ENCODE measurements at places on chromosomes 6 and 20.
A peak's percentile ranks its signal among the peaks of the same experiment; 100 is the strongest.

- no peak for DNase-seq
These were observed 2.9 kb upstream of the ZBTB46 start for GRCh38 chr20:63833776-63834490.

- DNase-seq: no peak
These were observed 132.7 kb upstream of the TMEM170B start for GRCh38 chr6:11404838-11405237.

DNA sequence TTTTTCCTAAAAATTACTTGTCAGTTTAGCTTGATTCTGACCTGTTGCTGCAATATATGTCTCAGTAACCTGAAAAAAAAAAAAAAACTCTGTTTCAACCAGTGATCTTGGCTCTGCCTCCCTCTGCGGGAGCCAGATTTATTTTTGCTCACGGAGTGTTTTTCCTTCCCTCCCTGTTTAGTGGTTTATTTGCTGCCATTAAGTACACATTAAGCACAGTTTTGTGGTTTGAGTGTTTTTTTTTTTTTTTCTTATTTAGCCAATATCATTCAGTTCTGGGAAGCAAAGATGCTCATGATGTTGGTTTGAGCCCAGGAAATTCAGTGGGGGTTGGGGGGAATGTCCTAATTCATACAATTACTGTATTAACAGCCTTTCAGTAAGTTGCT, 110.1 kb upstream of the GPR6 start:
- peak; percentile 2 for DNase-seq

DNA sequence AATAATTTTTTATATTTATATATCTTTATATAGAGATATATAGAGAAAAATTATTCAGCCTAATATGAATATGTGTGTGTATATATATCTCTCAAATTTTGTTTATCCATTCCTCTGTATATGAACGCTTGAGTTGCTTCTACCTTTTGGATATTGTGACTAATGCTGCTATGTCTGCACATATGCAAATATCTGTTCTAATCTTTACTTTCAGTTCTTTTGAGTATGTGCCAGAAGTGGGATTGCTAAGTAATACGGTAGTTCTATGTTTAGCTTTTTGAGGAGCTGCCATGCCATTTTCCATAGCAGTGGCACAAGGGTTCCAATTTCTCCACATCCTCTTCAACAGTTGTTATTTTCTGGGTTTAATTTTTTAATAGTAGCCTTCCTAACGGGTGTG, 72.8 kb upstream of the CEP85L start:
- DNase-seq: no peak

GRCh38 chr6:109121411-109121810, 26.1 kb downstream of the CEP57L1 start:
- no peak for DNase-seq

DNA sequence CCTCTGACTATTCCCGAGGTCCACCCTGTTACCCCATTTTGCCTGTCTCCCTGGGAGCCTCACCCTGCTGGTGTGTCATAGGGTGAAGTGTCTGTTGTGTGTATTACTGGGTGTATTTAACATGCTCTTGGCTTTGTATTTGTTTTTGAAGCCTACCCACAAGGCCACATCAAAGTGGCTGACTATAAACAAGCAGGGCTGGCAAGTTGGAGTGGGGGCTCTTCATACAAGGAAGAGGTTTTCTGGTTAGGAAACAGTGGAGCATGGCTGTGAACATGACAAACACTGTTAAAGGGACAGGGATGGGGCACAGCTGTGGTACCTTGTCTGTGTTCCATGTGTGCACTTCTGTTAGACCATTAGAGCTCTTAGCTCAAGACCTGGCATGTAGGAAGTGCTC, 26.3 kb downstream of the HECA start:
- DNase-seq: no peak

GRCh38 chr20:504632-505075, 38.9 kb downstream of the CSNK2A1 start:
- no peak for DNase-seq

DNA sequence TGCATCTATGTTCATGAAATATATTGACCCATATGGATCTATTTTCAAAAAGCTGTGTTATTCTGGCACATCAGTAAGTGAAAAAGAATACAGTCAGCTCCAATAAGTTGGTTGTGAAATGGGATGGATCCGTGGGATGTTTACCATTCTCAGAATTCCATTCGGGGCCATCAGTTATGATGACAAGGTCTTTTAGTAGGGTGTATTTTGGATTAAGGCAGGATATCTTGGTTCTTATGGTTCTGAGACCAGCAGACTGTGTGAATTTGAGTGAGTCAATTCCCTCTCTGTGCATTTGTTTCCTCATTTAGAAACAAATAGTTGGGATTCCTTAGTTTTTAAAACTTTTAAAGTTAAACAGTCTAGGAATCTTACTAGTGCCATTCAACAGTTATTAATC, 287.4 kb downstream of the CD109 start:
- peak; percentile 73 for DNase-seq

DNA sequence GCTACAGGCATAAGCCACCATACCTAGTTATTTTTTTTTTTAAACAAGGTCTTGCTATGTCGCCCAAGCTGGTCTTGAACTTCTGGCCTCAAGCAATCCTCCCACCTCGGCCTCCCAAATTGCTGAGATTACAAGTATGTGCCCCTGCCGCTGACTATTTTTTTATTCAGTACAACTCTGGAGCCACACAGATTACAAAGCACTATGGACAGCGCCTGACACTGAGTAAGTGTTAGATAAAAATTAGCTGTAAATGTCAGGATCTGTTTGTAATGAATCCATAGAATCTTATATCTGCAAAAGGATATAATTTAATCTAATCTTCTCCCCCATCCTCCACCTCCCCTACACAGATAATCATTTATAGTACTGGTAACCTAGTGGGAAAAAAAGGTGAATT, 15.3 kb upstream of the COL12A1 start:
- no peak for DNase-seq

DNA sequence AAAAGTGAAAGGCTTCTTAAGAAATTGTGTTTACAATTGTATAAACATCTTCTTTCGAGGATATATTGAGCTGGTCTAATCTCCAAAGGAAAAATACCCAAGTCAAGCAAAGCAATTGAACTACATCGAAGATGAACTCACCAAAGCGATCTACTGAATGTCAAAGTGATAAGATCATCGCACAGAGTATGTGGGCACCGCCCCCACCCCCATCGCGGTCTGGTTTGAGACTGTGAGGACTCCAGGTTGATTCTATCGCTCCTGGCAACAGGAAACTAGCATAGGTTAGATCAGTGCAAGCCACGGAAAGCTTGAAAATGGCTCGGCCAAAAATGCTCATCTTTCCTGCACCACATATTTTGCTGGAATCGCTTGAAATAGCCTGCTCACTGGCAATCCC, 133.2 kb upstream of the RPS6KA2 start:
- no peak for DNase-seq
